ENCODE measurements at places on chromosomes 12 and 14.

DNA sequence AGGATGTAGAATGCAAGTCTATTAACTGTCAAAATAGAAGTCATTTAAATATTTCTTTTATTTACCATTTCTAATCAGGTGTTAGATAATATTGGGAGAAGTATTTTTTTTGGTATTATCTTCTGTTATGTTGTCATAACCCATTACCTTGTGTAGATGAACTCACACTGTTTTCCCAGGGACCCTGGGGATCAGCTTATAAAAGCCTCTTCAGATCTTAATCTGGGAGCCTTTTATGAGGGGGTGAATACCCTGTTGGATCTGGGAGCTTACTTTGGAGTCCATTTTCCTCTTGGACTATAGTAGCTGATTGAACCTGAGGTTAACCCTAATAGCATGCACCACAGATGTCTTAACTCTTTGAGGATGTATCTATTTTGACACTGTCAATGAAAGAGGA, 176.3 kb upstream of the ATP2B1 start:
- DNase-seq: no peak

DNA sequence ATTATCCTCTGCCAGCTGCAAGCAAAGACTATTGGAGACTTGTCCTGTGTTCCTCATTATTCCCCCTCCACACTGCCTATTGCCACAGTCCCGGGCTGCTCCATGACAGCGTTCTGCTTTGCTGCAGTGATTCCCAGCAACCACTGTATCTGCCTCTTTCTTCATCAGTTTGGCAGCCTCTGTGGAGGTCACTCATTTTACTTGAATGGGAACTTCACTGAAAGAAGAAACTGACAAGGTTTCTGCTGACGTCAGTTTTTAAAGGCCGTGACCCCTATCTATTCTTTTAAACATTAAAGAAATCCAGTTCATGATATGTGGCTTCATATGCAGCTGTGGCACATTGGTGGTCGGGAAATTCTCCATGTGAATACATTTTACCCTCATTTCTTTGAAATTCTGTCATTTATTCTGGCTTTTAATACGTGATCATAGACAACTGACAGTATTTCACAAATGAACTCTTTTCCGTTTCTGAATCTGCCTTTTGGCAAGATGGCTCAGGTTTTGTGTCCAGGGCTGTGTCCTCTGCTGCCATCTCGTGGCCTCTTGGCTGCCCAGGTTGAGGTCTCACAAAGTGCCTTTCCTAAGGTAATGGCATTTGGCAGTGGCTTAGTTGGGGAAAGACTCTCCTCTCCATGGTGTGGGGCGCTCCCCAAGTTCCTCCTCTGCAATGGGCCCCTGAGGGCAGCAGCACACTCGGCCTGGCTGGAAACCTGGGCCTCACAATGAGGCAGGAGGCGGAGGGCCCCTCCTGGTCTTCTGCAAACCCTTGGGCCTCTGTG, 5.8 kb downstream of the TMEM253 start:
- DNase-seq: peak; percentile 64

- no peak for DNase-seq
Measured at GRCh38 chr14:37253905-37254304, 56.2 kb downstream of the MIPOL1 start.

GRCh38 chr14:53341324-53341723, 188.2 kb upstream of the DDHD1 start:
- no peak for DNase-seq

DNA sequence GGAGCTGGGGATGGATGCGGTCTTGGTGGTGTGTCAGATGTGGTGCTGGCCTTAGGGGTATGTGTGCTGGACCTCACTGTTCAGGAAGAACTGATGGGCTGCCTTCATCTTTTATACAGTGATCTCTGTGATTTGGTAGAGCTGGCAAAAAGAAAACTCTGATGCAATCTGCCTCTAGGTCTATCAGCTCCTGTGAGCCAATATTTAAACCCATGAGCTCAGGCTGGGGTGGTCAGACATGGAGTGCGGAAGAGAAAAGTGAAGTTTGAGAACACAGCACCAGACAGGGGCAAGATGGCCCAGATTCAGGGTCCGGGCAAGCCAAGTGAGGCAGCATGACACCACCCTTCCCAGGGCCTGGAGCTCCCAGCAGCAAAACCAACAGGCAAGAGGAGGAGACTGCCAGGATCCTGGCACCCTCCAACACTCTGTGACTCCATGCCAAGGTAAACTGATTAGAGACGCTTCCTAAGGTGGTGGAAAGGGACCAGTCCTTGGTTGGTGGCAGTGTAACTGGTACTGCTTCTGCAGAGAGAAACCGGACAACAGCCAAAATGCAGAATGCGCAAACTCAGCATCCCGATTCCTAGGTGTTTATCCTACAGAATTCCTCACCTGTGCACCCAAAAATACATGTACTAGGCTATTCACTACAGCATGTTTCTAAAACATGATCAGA, 82.3 kb downstream of the CHGA start:
- DNase-seq: no peak

DNA sequence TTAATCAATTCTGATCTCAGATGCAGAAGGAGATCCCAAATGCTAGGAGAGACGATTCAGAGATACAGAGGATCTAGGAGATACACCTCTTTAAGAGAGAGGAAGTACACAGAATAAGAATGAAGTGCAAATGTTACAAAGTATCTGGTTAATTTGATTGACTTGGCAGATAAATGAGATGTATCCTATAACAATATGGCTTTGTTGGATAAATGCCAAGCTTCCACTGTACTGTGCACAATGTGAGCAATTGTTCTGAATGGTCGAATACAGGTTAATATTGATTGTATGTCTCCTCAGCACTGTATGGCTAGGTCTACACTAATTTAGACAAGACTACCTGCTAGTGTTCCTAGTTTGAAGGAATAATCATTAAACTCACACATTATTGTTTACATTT, 119.6 kb upstream of the PTPRB start:
- no peak for DNase-seq

- DNase-seq: no peak
Measured at GRCh38 chr12:64724201-64724745, 34.9 kb downstream of the GNS start.

- DNase-seq: no peak
Measured at GRCh38 chr12:107302649-107303341, 209.4 kb upstream of the CRY1 start.

GRCh38 chr14:92728759-92729364, 19.6 kb downstream of the LGMN start:
- DNase-seq: peak; percentile 39

DNA sequence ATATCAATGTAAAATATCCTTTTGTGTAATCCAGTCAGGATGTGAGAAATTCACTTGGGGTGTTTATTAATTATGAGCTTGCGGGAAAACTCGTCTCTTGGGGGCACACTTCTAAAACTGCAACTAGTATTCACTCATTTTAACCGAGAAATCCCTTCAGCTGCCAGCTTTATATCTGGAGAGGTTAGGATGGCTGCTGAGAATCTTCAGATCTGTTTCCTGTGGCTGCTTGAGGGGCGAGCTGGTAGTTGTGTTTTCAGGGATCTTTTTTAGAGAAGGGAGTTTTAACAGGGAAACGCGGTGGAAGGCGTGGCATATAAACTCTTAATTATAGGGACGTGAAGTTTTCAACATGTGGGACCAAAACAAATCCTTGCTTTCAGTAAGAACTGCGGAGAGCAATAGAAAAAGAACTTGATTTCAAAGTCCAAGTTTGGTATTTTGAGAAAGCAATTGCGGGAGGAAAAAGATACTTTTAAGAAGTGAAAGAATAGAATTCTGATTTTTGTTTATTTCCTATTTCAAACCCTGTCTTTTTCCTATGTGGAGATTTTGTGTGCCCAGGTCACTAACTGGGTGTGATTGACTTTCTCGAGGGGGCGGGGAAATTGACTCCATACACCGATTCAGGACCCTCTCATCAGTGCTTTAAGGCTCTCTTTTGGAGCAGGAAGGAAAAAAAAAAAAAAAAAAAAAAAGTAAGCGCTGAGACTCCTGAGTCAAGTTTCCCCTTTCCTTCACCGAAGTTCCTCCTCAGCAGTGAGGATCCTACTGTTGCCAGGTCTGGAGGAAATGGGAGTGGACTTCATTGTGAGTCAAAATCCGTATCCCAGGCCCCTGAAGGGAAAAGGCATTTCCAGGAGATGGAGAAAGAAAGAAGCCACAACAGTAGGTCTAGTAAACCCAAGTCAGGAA, 1.1 kb downstream of the PPFIBP1 start:
- no peak for DNase-seq

DNA sequence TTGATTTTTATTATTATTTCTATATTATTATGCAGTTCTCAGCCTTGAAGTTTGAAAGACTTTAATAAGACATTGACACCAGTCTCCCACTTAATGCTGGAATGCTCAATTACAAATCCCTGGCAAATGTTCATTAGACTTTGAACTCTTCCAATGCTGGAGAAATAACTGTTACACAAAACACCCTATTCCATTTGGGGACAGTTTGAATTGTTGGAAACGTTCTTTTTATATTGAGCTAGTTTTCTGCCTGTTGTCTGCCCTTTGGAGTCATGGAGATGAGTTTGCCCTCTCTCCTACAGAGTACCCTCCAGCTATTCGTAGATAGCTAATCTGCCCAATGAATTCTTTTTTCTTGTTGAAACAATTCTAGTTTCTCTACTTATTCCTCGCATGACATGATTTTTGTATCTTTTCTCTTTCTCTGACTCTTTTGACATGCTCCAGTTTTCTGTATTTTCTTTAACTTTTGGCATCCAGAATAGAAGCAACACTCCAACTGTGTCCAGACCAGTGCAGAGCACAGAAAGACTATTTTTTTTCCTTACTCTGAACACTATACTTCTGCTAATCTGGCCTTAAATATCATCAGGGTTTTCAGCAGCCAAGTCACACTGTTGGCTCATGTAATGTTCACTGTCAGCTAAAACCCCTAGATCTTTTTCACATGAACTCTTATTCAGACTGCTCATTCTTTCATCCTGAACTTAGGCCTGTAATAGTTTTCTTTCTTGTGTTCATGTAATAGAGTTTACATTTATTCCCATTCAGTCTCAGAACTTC, 379.3 kb downstream of the RAD51B start:
- no peak for DNase-seq

GRCh38 chr14:84864548-84865271, 665.2 kb upstream of the FLRT2 start:
- DNase-seq: no peak

DNA sequence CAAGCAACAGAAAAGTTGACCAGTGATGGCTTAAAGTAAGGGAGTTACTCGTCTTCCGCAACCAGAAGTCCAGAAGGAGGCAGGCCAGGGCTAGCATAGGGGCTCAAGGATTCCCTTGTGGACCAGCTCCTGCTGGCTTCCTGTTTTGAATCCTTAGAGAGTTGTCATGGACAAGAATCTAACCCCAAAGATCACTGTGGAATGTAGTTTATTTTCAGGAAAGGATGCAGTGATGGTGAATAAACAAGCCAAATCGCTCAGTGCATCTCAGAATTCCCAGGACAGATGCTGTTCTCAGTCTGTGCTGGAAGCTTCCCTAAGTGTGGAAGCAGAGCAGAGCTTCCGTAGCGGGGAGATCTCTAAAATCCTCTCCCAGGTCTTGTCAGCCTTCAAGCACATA, 311.3 kb downstream of the C12orf75 start:
- no peak for DNase-seq

DNA sequence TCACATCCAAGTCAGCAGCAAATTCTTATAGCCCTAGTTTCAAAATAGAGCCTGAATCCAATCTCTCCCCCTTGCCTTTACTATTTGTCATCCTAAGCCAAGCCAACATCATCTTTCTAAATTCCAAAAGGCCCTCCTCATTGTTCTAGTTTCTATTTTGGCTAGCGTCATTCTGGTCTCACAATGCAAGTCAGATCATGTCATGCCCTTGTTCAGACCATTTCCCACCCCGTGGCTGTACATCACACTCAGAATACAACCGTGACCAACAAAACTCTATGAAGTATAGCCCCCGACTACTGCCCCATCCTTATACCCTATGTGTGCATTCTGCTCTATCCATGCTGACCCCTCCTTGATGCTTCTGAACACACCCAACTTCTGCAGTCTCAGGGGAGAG, 12.3 kb upstream of the GNG2 start:
- DNase-seq: no peak

DNA sequence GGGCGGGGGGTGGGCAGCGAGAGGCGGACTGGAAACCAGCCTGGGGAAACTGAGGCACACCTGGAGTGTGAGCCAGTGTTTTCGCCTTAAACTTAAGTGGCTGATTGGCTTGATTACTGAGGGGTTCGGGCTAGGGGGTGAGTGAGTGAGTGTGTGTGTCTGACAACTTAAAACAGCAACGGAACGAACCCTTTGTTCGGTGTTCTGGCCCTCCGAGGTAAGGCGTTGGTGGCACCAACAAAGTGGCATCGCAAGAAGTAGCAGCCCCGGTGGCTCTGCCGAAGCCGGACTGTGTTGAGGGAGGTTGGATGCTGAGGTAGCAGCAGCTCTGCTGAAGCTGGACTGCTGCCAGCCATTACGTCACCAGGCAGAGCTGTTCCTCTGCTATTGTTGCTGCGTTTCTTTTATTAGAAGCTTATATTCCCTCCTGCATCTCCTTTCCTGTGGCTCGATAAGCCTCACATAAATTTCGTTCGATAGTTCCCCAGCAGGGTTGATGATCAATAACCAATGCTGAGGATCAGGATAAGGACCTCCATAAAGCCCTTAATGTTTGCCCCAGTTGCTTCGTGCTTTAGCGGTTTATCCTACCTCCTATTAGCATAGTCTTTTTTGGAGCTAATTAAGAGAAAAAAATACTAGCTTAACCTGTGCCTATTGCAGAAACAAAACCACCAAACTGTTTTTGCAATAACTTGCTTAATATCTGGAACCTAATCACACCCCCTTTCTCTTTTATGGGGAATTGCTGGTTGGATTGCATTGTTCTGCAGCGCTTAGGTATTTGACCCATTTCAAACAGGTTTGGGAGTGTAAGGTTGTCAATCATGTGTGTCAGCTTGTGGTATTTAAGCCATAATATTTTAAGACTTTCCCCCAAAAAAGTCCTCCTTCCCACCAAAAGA, 1.3 kb downstream of the GPR137C start:
- DNase-seq: peak; percentile 88

DNA sequence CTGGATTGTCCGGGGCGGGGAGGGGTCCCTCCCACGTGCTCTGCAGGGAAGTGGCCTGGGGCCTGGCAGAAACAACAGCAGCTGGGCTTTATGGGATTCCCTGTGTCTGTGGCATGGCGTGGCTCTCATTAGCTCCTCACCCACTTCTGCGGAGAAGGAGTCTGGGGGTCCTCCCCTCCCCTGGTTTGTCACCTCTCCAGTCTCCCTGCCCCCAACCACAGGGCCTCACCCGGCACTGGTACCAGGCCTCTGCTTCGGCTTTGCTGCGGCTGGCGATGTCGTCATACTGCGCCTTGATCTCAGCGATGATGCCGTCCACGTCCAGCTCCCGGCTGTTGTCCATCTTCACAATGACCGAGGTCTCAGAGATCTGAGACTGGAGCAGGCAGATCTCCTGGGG, 6.4 kb downstream of the KRT82 start:
- DNase-seq: no peak

- DNase-seq: peak; percentile 1
Measured at GRCh38 chr14:22084393-22085281, 411.0 kb upstream of the OR4E1 start.

DNA sequence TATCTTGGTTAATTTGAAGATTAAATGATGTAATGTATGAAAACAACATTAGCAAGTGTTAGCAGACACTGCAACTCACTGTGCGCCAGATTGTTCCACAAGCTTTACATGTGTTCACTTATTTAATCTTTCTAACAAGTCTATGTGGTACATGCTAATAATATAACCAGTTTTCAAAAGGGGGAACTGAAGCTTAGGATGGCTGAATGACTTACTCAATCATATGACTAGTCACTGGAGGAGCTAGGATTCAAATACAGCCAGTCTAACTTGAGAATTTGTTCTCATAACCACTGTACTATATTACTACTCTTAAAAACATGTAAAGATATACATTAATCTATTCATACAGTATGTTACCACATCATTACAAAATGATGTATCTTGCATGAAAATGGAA, 60.5 kb upstream of the LRIG3 start:
- no peak for DNase-seq
